COLO829 (cell line): ENCODE measurements at places on chromosomes 2 and 18.

- peak; percentile 47 for DNase-seq
Measured at GRCh38 chr18:2104620-2105462, 466.5 kb downstream of the METTL4 start.

DNA sequence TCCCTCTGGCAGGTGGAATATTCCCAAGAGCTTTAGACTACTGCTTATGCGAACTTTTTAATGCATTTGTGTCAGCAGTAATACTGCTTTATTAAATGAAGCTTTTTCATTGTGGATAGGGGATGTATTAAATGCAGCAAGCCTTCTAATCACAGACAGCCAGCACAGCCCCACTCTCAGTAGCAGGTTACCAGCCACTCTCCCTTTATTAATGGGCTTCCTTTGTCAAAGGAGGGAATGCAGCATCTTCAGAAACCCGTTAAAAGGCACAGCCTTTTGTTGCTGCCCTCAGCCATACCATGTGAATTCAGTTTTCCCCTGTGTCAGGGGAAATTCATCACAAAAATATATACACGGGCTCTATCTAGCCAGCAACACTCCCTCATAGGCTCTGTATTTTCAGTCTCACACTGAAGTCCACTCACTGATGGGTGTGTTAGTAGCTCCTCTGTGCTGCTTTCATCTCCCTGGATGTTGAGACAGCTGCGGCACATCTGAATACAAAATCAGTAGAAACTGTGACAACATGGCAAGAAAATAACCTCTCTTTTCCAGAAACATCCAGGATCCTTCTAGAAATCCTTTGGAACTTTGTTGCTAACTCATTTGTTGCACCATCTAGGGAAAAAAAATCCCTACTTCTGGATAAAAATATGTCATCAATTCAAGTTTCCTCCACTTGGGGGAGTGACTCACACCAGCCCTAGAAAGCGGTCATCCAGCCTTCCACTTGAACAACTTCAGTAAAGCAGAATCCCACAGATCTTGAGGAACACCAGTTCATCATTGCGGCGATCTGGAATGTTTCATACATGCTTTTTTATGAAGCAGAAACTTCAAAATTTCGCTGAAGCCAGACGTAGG lies 48.4 kb downstream of the LRRTM1 start:
- no peak for DNase-seq

- no peak for DNase-seq
Measured at GRCh38 chr2:211447548-211447947, 891.1 kb downstream of the CPS1 start.

DNA sequence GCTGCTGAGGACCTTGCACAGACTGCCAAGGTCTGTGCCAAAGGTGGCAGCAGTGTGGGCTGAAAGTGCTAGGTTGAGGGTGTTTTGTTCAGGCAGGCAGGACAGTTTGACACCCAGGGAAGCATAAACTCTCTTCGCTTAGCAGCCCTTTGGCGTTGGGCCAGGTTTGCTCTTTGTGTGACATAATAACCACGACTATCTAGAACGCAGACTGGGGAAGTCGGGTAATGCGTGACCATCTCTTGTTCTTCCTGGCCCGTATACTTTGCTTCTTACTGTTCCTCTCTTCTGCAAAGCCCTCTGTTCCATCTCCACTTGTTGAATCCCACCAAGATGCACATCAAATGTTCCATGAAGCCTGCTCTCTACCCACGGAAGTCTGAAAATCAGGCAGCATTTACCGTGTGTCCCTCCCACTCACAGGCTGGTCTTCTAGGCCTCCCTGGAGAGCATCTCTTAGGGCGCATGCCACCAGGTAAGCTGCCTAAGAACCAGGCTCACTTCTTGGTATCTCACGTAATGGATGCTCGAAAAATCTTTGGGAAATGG lies 96.7 kb upstream of the LMAN1 start:
- DNase-seq, result no peak

DNA sequence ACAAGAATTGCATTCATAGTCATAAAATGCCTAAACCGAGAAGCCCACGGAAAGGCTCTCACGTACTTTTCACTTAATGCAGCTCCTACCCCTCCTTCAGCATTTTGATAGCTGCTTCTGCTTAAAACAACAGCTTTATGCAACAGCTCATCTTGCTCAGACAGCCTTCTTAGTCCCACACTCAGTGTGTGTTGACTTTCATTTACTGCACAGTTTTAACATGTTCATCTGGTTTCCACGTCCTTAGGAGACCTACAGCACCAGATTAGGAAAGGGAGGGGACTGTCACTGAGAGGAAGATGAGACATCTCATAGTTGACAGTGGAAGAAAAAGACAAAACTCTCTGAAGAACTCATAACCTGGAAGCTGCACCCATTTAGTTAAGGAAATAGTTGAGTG lies 435.4 kb downstream of the SETBP1 start:
- DNase-seq, result no peak

GRCh38 chr18:11654736-11655605 lies 34.1 kb upstream of the GNAL start:
- DNase-seq, result peak; percentile 64

DNA sequence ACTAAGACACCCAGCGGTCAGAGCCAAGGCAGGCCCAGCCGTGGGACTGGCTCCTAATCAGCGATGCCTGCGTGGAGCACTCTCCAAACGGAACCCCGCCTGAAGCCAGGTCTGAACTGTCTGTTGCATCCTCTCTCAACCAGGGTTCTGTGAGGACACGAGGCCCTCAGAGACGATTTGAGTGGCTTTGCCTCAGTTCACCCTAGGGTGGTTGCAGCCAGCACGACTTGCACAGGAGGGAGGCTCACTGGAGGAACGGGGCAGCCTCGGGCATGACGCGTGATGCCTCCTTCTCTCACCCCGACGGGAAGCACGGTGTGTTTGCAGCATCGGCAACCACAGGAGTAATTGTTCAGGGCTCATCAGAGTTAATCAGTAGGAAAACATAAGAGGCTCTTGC lies 336.4 kb downstream of the EIPR1 start:
- DNase-seq, result no peak
